Choroid plexus epithelial cell (primary cell): ENCODE measurements at places on chromosomes 12 and 14.

DNA sequence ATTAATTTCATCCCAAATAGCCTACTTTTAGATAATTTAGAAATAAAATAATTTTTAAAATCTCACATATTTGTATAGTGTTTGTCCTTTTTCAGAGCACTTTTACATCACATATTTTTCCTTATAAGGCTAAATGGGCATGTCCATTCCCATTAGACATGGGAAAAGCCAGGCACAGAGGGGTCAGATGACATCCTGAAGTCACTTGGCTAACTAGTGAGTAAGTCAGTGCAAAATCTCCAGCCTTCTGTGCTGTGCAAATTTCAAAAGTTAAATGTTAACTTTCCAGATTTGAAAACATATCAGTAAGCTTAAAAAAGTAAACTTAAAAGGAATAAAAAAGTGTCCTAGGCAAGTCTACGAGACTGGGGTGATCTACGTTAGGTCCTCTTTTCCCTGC, 117.4 kb downstream of the EMP1 start:
- no peak for DNase-seq

DNA sequence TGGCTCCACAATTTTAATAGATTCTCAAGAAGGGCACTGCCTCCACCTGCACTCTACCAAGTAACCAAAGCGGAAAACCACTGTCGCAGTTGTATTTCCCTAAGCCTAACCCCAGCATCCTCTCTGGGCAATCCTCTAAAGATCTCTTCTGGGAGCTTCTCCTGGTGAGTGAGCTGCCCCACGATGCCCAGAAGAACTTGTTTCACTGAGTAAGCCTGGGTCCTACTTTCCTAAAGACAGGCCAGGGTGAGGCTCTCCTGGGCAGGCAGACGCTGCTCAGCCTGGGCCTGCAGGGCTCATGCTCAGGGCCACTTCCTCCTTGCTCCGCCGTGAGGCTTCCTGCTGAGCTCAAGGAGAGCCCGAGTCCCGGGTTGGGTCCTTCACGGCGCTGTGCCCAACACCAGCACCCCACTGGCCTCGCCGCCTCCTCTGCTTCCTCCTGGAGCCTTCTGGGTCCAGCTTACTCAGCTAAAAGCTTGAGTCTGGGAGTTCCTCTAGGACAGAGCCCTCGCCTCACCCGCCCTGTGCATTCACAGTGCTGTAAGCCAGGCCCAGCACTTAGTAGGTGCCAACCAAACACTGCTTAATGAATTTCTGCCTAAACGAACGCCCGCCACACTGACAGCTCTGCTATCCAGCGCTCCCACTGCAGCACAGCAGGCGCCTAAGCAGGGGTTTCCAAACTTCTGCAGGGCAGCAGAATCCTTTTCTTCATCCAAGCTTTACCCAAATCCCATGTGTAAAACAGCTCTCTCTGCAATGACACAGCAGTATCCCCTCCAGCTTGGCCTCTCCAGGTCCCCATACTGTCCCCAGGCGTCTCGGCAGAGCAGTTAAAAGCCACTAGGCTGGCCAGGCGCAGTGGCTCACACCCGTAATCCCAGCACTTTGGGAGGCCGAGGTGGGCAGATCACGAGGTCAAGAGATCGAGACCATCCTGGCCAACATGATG, 5.7 kb downstream of the RAB35 start:
- DNase-seq: peak; percentile 53

DNA sequence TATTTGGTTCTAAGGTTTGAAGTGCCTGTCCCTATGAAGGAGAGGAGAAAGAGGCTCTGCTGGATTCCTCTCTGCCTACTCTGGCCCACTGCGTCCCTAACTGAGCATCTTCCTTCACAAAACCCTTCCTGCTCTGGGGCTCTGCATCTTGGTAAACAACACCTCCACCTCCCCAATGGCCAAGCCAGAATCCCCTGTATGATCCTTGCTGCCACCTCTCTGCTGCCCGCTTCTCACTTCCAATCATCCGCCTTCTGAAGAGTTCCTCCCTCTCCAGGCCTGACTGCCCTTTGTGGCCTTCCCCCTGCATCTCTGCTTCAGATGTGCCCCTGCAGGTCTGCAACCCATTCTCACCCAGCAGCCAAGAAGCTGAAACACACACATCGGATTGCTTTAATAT, 110.6 kb upstream of the RPH3A start:
- DNase-seq: no peak

DNA sequence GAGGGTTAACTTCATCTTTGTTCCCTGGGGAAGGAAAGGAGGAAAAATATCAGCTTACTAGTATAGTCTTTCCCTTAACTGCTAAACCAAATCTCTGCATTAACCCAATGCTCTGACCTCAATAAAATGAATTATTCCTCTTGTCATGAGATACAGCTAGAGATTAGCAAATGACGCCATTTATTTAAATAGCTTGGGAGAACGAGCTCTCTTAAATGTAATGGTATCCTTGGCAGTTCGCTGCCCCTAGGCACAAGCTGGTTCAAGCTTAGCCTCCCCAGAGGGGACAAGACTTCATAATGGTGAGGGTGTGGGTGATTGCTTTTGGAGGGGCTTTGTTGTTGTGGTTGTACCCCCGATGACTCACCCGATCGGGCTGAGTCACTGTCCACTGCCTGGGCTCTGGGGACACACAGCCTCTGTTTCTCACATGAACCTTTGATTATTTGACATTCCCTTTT, 19.6 kb downstream of the FNTB start:
- no peak for DNase-seq

DNA sequence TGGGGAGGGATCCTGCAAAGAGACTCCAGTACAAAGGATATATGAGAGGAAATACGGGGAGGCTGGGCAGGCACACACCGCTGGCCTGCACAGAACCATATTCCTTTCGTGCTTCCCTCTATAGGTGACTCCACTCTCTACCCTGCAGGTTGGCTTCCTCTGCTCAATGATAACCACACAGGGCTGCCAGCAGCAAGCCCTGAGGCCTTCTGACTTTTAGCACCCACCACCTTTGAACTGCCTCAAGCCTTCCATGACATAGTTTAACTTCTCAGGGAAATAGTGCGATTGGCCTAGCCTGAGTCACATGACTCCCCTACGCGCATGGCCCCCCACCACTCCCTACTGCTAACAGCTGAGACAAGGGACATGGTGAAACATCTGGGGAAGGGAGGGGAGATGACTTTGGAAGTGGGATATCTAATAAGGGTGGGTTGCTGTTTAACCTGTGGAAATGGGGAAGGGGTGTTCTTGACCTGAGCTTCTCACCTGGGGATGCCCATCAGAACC, 3.0 kb upstream of the FOXN3 start:
- DNase-seq: no peak

GRCh38 chr14:99947695-99948094, 117.5 kb upstream of the EVL start:
- DNase-seq: peak; percentile 43

GRCh38 chr12:109572506-109572845, 828 bp downstream of the MMAB start:
- DNase-seq: no peak
